ENCODE measurements at places on chromosomes 12 and 14.

GRCh38 chr12:64236549-64236948, 14.5 kb upstream of the KICS2 start:
- peak; percentile 26 for DNase-seq

DNA sequence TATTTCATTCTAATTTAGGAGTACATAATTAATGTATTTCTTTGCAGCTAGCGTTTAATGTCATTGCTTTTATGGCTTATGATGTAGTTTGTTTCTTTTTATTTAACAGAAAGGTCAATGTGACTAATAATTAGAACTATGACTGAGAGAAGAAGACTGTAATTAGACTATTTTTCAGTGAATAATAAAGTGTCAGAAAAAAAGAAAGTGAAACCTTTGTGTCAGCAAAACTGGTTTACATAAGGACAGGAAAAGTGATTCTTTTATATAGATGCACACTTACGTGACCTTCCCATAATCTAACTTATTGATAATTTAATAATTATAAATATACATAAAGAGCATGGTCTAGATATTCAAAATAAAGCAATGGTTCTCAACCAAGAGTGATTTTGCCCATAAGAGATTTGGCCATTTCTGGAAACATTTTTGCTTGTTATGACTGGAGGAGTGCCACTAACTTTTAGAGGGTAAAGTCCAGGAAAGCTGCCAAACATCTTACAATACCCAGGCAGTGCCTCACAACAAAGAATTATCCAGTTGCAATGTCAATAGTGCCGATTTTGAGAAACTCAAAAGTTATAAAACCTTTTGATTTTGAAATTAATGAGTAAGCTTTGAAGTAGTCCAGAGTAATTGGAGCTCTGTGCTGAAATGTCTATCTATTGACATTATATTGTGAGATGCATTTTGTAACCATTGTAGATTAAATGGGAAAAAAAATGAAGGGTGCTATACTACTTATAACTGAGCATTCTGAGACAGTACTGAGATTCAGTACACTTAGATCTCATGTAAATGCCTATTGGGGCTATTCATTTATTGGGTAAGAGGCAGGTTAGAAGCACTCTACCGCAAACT, 227.1 kb downstream of the C12orf50 start:
- DNase-seq: no peak

GRCh38 chr12:8697120-8697475, 693 bp upstream of the RIMKLB start:
- DNase-seq: peak; percentile 29

DNA sequence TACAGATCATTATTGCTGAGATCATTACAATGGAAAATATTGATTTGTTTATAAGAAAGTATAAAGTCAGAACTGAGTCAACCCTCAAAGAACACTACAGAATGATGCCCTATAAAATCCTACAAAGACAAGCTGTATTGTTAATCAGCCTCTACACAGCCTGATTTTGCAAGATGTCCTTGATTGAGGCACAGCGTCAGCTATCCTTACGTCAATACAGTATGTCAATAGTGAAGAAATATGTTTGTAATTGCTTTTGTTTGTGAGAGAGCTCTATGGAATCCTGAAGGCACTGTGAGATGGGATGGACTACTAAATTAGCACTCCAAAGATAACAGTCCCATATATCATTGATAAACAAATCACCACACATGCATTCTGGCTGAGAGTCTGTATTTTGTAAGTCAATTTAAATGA, 70.7 kb downstream of the RASSF9 start:
- DNase-seq: no peak

DNA sequence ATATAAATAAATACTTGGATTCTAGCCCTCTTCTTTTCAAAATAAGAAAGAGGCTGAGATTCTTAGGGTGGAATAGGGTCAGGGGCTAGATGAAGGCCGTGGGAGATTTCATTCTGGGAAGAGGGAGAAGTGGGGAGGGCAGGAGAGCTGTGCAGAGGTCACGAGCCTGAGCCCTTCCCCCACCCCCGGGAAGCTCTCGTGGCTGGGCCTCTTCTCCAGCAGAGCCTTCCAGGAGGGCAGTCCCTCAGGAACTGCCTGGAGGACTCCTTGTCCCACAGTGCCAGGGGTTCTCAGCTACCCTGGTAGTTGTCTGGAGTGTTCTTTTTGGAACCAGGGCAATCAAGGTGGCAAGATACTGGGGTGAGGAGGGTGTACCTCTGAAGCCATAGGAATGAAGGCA, 94.0 kb downstream of the ESR2 start:
- no peak for DNase-seq

DNA sequence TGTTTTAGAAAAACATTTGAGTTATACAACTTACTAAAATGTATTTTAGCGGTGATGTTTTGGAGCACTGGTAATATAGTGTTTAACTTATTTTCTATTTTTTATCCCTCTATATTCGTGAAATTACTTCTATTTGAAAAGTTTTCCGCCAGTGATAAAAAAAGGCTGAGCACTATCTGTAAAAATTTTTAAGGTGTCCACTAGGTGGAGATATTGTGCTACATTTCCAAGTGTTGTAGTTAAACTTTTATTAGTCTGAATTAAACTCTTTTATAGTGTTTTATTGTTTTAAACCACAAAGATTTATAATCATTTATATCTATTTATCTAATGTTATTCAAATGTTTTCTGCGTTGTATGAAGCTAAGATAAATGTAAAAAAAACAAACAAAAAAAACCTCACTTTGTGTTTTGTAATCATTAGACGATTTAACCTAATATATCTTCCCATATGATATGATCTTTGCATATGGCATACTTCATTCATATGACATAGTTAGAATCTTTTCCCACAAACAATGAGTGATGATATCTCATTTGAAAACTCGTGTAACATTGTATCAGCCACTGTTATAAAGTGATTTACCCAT, 11.8 kb downstream of the ALG10B start:
- DNase-seq: peak; percentile 34

- DNase-seq: peak; percentile 95
Measured at GRCh38 chr12:12704593-12705230, 8.7 kb upstream of the GPR19 start.

GRCh38 chr12:48688836-48689235, 6.8 kb upstream of the KANSL2 start:
- DNase-seq: no peak

GRCh38 chr12:9707864-9708808, 24.8 kb downstream of the CLECL1 start:
- peak; percentile 58 for DNase-seq

GRCh38 chr12:75852143-75852542, 179.4 kb downstream of the PHLDA1 start:
- peak; percentile 23 for DNase-seq

- DNase-seq: no peak
Measured at GRCh38 chr14:81302638-81303037, 81.9 kb upstream of the GTF2A1 start.

GRCh38 chr12:47983541-47984115, 20.2 kb downstream of the TMEM106C start:
- DNase-seq: no peak

DNA sequence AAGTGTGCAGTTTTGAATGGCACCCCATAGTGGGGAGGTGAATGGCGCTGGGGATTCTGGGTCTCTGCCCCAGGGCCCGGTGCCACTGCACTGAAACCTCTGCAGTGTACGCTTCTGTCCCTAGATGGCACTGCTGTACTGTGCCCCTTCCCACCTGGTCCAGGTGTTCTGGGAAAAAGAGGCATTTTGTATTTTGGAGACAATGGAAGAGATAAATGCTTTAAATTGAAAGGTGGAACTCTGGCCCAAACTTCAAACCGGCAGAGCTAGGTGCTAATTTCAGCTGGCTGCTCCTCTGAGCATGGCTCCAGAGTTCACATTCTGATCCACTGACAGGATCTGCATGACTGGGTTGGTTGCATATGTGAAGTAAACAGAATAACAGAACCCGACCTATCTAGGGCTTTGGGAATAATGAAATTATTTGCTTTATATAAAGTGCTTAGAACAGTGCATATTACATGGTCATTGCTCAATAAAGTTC, 52.2 kb downstream of the KRT80 start:
- DNase-seq: no peak

DNA sequence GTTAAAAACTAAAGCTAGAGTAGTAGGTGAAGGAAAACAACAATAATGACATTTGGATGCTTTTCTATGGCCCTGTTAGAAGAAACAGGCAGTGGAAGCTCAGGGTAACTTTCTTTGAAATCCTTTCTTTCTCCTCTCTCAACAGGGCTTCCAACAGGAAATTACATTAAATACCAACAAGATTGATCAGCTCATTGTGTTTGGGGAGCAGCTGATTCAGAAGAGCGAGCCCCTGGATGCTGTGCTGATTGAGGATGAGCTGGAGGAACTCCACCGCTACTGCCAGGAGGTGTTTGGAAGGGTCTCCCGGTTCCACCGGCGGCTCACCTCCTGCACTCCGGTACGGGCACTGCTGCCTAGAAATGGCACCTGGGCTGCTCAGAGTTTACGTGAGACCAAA, 81.5 kb downstream of the ESR2 start:
- no peak for DNase-seq

GRCh38 chr12:118220702-118221101, 84.8 kb downstream of the PEBP1 start:
- no peak for DNase-seq

DNA sequence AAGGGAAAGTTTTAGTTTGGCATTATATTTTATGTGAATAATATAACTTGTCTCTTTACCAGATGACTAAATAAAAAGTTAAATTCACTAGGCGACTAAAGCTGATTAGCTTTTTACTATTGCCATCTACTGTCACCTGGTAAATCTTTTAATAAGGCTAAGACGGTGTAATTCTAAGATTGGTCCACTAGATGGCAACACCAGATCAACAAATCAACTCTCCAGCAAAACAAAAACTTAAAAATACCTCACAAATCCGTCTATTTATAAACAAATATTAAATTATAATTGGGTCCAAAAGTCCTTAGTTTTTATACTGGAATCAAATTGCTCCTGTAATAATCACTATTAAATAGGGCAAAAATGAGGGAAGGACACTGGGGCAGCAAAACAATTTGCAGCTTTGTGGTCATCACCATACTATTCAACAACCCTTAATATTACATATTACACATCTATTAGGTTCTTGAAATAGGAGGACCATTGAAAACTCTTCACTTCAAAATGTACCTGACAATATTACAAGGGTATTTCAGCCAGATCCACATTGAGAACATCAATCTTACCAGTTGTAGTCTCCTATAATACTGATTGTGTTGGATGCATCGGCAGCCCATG, 47.9 kb downstream of the GALC start:
- peak; percentile 66 for DNase-seq

GRCh38 chr12:30457621-30458289, 237.9 kb downstream of the IPO8 start:
- DNase-seq: peak; percentile 65

GRCh38 chr14:57796556-57796955, 69.3 kb downstream of the SLC35F4 start:
- no peak for DNase-seq

- DNase-seq: no peak
Measured at GRCh38 chr12:92848740-92849139, 80.4 kb downstream of the EEA1 start.

DNA sequence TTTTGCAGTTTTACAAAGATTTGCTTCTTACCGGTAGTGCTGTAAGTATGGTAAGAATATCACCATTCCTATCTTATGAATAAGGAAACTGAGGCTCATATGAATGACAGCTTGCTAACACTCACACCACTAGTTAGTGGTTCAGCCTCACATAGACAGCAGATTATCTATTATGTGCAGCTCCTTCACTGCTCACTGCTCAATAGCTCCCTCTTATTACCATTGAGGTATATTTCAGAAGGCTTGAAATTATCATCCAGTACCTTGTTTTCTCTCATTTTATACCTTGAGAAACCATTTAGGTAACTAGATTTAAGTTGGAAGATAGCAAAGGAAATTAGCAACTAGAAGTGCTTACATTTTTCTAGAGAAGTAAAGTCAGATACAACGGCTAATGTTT, 15.5 kb downstream of the RIC8B start:
- DNase-seq: no peak
